Osteoblast (primary cell): ENCODE measurements at places on chromosomes 4 and X.

DNA sequence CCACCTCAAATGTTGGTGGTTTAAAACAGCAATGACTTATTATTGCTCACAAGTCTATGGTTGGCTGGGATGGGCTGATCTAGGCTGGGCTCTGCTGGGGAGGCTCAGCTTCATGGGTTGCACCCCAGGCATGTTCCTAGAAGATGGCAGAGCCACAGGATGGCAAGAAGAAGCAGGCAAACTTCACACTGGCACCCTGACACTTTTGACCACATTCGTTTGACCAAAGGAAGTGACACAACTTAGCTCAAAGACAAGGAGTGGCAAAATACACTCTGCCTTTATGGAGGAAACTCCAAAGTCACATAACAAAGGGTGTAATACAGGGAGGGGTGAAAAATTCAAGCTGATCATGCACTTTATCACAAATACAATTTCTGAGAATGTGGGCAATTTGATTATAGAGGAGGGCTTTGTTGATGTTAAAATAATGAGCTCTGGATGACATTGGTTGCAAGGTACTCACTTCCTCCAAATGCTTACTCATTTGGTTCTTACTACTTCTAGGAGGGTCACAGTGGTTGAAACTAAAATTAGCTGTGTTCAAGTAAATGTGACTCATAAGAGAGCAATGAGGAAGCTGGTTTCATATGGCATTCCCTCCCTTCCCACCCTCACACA lies 249.2 kb upstream of the RPS6KA3 start:
- no peak for DNase-seq

- no peak for DNase-seq
Measured at GRCh38 chrX:111519215-111519614, 7.8 kb downstream of the SERTM2 start.

DNA sequence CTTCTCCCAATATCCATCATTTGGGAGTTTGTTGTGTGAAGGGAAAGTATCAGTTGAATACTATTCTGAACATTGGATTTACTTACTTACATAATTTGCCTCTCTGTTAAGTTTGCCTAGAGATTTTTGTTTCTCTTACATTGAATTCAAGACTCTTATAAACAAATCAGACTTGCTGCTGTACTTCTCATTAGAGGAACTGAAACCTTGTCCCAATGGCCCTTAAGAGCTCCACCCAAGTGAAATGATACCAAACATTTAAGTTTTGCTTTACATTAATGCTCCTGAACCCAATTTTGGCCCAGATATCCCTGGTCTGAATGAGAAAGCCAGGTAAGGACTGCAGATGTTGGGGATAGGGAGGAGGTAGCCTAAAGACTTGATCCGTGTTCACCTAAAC lies 32.0 kb downstream of the HAND2 start:
- no peak for DNase-seq

- peak; percentile 72 for DNase-seq
Measured at GRCh38 chrX:106894392-106894909, 8.7 kb downstream of the RIPPLY1 start.

DNA sequence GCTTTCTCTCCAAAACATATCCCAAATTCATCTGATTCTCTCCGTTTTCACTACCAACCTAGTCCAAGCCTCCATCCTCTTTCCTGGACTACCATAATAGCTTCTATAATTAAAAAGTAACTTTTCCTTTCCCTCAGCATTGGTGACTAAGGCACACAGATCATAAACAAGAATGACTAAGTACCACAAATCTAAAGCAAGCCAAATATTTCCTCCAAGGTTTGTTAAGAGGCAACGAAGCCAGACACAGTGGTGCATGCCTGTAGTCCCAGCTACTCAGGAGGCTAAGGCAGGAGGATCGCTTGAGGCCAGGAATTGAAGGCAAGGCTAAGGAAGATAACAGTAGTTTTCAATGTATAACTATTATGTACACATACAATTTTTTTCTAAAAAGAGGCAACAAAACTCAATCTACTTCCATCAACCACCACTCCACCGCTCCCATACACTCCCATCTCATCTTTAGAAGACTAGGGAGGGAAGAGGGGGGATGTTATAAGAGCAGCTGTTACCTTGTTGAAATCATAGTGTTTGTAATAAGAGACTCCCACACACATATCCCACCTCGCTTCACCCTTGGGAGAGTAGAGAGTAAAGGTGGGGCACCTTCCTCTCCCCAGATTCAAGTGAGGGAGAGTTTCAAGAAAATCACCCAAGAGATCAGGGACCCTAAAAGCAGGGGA lies 4.2 kb upstream of the JCHAIN start:
- peak; percentile 46 for DNase-seq

GRCh38 chrX:11478026-11478425 lies 184.8 kb downstream of the AMELX start:
- DNase-seq = no peak

- DNase-seq = no peak
Measured at GRCh38 chrX:38937926-38938325, 136.7 kb downstream of the MID1IP1 start.

GRCh38 chr4:42151568-42152506 lies 618 bp downstream of the BEND4 start:
- no peak for DNase-seq

GRCh38 chrX:118521435-118521834 lies 25.8 kb downstream of the DOCK11 start:
- DNase-seq = no peak

DNA sequence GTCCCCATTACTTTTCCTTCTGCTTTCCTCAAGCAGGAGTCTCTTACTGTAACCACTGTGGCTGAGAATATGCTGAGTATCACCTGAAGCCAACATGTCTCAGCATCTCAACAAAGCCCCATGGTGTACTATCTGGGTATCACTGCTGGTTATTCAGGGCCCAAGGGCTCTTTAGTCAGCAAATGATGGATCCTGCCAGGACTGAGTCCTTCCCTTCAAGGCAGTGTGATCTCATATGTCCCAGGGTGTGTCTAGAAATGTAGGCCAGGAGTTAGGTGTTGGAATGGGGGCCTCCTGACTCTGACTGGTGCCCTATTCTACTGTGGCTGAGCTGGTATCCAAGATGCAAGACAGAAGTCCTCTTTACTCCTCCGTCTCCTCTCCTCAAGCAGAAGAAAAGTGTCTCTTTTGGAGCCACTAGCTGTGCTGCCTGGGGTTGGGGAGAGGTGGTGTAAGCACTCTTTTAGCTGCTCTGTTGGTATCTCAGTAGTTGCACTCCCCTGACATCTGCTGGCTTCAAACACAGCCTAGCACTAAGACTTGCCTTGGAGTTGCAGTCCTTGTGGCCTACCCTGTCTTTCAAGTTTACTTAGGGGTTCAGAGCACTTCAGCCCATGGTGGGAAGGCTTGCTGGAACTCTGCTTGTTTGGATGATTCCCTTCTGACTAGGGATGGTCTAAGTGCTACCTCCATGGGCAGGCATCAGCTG lies 28.6 kb downstream of the OCIAD2 start:
- peak; percentile 15 for DNase-seq

DNA sequence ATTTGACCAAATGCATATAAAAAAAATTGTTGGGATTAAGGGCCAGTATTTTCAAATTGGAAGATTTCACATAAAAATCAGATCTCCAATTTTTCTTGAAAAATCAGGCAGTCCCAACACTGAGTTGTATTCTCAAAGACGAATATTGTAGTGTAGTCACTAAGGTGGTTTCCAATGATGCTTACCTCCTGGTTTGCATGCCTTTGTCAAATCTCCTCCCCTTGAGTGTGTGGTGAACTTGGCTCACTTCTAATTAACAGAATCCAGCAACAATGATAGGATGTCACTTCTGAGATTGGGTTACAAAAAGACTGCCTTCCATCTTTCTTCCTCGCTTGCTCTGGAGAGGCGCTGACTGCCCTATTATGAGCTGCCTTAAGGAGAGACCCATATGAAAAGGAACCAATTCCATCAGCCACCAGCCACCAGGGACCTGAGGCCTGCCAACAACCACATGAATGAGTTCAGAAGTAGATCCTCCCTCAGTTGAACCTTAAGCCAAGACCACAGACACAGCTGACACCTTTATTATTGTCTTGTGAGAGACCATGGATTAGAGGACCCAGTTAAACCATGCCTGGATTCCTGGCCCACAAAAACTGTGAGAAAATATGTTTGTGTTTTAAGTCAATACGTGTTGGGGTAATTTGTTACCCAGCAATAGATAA lies 31.2 kb upstream of the TSPAN5 start:
- DNase-seq = no peak
